Astrocyte (in vitro differentiated cells and primary cell): ENCODE measurements at places on chromosomes 11 and 22.

DNA sequence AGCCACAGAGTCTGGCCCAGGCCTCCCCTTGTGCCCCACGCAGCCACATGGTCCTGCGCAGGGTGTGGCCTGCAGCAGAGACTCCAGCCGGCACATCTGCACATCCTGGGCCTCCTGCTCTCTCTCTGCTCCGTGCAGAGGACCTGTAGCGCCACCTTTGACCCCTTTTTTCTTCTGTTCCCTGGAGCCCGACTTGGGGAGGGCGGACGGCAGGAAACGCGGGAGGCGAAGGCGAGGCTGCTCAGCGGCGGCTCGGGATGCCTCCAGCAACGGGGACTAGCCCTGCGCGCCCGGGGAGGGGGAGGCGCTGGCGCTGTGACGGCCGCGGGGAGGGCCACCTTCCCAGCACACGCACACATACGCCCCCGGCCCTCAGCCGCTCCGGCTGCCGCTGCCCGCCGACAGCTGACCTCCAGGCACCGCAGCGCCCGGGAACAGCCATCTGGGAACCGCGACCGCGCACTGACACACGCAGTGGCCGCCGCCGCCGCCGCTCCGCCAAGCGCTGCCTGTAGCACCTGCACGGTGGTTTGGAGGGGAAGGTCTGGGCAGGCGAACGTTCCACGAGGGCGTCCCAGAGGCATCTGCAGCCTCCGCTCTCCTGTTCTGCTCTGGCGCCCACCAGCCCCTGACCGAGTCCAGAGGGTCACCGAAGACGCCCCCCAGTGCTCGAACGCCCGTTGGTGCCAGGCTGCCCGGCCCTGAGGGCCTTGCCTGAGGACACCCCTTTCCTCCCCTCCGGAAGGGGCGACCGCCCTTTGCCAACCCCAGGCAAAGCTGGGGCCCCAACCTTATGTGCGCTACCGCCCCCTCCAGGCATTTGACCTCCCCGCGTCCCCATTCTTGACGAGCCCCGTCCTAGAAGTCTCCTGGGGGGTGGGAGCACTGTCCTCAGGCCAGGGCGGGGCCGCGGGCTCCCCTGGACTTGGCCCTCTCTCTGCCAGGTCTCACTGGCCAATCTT is 16.9 kb upstream of the C22orf42 start:
- no peak for DNase-seq

DNA sequence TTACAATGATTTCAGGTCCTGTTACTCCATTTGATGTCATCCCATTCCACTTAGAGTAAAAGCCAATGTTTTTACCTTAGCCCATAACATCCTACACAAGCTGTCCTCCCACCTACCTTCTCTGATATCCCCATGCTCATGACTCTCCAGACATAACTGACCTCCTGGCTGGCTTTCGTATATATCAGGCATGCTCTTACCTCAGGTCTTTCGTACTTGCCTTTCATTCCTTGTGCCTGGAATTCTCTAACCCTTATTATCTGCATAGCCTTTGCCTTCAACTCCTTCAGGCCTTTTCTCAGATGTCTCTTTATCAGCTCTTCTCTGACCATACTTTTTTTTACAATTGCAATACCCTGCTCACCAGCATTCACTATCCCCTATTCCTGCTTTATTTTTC is 10.3 kb upstream of the CYB5R2 start:
- DNase-seq, result no peak

DNA sequence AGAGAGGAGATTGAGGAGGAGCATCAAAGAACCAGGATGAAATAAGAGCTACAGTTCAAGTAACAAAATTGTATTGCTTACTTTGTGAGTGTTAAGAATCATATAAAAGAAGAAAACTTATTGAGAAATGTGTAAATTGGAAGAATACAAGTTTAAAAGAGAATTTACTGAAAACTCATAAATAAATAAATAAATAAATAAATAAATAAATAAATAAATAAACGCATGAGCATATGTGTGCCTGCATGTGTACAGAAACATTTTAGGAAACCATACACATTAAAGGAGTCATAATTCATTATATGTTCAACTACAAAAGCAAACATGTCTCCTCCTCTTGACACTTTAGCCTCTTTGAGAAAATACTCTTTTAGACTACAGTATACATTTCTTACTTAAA is 42.6 kb downstream of the CNTN5 start:
- no peak for DNase-seq

DNA sequence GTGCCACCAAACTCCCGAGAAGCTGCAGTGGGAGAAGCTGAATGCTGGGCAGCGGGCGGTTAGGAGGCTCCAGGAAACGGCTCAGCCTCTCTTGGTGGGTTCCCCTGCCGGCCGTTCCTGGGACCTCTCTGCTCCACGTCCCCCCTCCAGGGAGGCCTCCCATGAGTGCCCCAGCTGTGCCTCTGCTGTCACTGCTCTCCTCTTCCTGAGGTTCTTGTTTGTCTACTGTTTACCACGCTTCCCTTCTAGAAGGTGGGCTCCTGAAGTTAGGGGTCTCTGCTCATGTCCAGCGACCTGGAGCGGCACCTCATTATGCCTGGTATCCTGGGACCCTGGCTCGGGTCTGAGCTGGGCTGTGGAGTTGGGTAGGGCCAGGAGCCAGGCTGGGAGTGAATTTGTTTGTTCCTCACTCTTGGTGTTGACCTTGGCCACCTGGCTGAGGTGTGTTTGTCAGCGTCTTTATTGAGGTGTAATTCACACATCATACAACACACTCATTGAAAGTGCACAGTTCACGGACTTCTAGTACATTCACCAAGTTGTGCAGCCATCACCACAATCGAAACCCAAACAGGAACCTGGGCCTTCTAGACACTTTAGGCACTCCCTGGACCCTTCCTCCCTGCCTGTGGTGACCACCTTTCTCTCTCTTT is 37.8 kb upstream of the GRAMD4 start:
- no peak for DNase-seq

GRCh38 chr11:92740276-92740675 is 229.2 kb upstream of the MTNR1B start:
- no peak for DNase-seq

GRCh38 chr22:41880653-41881052 is 34.2 kb downstream of the SHISA8 start:
- DNase-seq, result no peak

GRCh38 chr11:102985850-102986249 is 30.3 kb upstream of the MMP13 start:
- no peak for DNase-seq

DNA sequence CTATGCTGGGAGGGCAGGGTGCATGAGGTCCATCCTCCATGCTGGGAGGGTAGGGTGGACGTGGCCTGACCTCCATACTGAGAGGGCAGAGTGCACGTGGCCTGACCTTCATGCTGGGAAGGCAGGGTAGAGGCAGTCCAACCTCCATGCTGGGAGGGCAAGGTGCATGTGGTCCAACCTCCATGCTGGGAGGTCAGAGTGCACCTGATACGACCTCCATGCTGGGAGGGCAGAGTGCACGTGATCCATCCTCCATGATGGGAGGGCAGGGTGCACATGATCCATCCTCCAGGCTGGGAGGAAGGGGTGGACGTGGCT is 622.2 kb downstream of the BRD1 start:
- DNase-seq, result no peak
